ENCODE measurements at places on chromosomes 3 and 15.

GRCh38 chr15:86588413-86588812 lies 508.7 kb downstream of the AGBL1 start:
- DNase-seq = no peak

DNA sequence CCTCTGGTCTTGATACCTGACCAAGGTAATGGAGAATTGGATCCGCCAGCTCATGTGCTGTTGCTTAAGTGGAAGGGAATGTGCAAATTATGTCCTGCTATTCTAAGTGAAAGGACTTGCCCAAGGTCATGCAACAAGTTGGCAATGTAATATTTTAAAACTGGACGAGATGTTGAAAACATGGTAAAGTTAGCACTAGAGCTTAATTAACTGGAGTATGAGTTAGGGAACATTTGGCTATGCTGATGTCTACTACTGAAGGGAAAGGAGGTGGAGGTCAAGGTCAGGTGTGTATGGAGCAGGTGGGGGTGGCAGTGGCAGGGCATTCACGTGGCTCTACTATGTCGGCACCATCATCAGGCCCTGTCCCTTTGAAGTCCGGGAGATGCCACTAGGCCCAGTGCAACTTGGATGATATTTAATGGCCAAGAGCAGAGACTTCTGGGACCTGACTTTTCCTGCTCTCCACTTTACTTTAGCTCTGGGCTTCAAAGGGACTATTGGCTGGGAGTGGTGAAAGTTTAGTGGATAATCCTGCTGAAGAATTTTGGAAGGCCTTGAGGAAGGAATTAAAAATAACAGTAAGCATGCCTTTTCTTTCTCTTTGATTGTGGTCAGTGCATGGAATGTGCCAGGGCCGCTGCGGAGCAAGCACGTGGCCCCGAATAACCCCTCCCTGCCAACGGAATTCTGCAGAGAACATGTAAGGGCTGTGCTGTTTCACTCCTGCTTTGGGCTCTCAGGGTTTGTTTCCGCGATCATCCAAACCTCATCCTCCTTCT lies 14.9 kb downstream of the SMAD3 start:
- DNase-seq = no peak

- DNase-seq = no peak
Observed at GRCh38 chr3:181741417-181741816, 29.7 kb downstream of the SOX2 start.

- DNase-seq = no peak
Observed at GRCh38 chr3:81439108-81439507, 322.3 kb downstream of the GBE1 start.

- no peak for DNase-seq
Observed at GRCh38 chr15:67914537-67915460, 75.0 kb upstream of the RNU6-1 start.

- no peak for DNase-seq
Observed at GRCh38 chr3:189502676-189503257, 128.4 kb upstream of the TP63 start.

DNA sequence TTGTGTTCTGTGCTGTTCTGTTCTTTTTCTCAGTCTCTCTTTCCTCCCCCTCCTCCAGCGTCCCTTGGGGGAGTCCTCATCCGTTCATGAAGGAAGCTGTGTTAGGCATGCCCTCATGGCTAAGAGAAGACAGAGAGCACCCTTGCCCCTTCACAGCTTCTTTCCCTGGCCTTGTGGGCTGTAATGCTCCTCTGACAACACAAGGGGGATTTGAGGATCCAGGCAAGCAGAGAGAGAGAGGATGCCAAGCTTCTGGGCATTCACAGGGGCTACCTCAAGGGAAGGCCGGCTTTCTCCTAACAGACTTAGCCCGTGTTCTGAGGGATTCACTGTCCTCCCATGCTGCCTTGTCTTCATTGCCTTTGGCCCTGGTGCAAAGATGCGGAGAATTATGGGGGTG lies 389.5 kb downstream of the LRTM1 start:
- no peak for DNase-seq

DNA sequence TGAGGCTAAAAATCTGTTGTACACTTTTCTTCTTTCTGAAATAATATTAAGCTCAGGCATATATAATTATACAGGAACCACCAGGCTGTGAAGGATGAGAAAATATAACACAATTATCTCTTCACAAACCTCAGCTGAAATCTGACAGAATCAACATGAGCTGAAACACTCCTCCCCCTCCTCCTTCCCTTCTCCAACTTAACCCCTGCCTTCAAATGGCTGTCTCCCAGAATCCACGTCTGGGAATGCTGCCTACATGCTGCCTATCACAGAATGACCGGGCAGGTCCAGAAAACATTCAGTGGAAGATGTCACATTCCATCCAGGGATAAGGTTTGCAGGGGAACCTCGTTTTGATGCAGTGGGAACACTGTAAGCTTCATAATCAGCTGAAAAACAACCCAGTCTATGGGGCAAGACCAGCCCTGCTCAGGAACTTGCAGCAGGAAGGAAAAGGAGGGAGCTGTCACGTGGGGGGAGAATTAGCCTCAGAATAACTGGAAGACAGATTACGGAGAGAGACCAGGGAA lies 44.0 kb upstream of the SEMA6D start:
- DNase-seq = peak; percentile 3

DNA sequence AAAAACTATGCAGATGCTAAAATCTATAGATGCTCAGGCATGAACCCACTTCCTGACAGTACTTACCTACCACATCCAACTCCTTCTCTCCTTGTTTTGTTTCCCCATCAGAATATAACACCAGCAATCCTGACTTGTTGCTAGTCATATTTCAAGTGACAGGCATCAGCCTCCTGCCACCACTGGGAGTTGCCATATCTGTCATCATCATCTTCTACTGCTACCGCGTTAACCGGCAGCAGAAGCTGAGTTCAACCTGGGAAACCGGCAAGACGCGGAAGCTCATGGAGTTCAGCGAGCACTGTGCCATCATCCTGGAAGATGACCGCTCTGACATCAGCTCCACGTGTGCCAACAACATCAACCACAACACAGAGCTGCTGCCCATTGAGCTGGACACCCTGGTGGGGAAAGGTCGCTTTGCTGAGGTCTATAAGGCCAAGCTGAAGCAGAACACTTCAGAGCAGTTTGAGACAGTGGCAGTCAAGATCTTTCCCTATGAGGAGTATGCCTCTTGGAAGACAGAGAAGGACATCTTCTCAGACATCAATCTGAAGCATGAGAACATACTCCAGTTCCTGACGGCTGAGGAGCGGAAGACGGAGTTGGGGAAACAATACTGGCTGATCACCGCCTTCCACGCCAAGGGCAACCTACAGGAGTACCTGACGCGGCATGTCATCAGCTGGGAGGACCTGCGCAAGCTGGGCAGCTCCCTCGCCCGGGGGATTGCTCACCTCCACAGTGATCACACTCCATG lies 65.3 kb downstream of the TGFBR2 start:
- DNase-seq = no peak

GRCh38 chr15:98513428-98513986 lies 134.8 kb upstream of the IGF1R start:
- no peak for DNase-seq

- no peak for DNase-seq
Observed at GRCh38 chr3:52551118-52551517, 14.7 kb downstream of the UQCC5 start.

DNA sequence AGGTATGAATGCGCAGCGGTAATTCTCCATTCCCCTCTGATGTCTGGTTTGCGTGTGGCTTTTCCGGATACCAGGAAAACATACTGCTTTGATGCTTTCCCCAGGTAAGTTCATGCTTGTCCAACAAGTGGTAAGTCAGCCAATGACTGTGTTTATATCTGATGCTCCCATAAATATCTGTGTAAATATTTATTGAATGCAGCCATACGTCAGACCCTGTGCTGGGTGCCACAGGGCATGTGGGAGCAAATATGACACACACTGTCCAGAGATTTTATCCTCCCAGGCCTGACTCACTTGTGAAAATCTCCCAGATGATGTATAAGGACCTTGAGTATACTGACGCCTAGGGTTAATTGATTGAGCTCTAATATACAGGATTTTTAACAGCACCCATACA lies 29.6 kb upstream of the CEMIP start:
- DNase-seq = no peak

DNA sequence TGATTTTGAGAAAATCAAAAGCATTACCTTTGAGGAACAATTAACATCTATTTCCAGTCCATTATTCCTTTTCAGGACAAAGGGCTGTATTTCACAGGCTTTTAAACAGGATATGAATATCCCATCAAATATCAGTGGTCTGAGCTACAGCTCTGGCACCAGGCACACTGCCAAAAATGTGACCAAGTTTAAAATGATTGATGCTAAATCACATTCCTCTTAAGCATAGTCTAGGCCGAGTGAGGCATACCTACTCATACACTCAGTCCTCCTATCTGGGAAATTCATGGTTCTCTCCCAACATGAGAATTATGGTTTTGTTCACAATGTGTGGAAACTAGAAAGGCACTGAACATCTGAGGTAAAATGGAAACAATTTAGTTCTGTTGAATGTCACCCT lies 683.5 kb downstream of the TUSC7 start:
- DNase-seq = no peak

DNA sequence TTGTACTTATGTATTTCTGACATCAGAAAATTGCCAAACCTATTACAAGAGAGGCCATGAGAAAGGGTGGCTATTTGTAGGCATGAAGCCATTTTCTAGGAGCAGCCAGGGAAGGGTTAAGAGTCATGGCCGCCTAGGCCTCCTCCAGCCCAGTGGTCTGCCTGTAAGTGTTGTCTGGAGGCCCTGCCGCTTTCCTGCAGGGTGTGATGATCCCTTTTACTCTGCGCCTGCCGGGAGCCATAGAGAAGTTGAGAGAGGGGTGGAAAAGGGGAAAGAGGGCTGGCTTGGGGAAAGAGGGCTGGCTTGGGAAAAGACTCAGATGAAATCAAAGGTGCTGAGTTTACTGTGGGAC lies 29.1 kb upstream of the KCTD6 start:
- no peak for DNase-seq

- DNase-seq = no peak
Observed at GRCh38 chr3:60504827-60505457, 746.3 kb downstream of the FHIT start.

GRCh38 chr15:100001405-100001804 lies 268.2 kb upstream of the LYSMD4 start:
- no peak for DNase-seq

GRCh38 chr3:149145356-149145755 lies 15.9 kb downstream of the HPS3 start:
- DNase-seq = peak; percentile 95

- DNase-seq = no peak
Observed at GRCh38 chr3:59850417-59850816, 800.6 kb upstream of the CFAP20DC start.

- no peak for DNase-seq
Observed at GRCh38 chr3:129584631-129585030, 21.8 kb downstream of the PLXND1 start.

All from suppressor macrophage (primary cell).